Naive B cell (primary cell): ENCODE measurements at places on chromosomes 3 and 15.

DNA sequence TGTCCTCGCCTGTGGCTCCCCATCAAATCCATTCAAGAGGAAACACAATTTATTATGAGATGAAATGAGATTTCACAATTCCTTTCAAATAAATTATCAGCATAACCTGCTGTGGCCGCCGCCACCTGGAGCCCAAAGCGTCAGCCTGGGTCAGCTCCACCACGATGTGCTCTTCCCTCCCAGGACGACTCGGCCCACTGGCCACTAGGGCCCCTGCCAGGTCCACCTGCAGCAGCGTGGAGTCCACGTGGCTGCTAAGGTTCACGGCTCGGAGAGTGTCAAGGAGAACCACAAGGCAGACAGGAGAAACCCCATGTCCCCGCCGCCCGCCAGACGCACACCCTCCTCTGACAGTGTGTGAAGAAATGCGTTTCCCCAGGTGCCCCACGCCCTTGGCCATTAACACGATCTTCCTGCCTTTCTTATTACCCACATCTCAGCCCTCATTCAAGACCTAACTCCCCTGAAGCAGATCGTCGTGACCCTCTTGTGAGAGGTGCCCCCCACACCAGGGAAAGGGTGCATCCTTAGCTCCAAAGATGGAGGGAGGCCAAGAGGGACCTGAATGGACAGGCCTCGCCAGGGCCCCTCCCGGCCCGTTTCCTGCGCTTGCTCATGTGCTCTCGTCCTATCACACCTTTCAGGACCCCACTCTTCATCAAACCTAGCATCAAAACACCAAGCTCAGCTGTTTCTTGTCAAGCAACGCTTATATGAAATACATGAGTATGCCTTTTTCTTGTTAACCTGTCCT is 80.6 kb downstream of the OCA2 start:
- peak overlapping the region; percentile 13 for H3K27ac ChIP-seq
- H3K27me3 ChIP-seq, result no peaks in the 10 kb centered on the region
- H3K36me3 ChIP-seq, result no peaks in the 10 kb centered on the region
- DNase-seq, result no peak
- H3K4me3 ChIP-seq, result no peak overlapping the region

GRCh38 chr3:9409981-9410854 is 12.8 kb downstream of the SETD5 start:
- no peaks in the 10 kb centered on the region for H3K27me3 ChIP-seq
- H3K36me3 ChIP-seq, result peaks cover 7% of the 10 kb centered on the region
- H3K27ac ChIP-seq, result peak overlapping the region; percentile 78
- DNase-seq, result peak; percentile 21
- peak overlapping the region; percentile 45 for H3K4me3 ChIP-seq
- H3K4me1 ChIP-seq, result peaks cover 47% of the 10 kb centered on the region

- peaks cover 4% of the 10 kb centered on the region for H3K27me3 ChIP-seq
- no peak overlapping the region for H3K27ac ChIP-seq
Observed at GRCh38 chr3:30042274-30042859, 564.0 kb upstream of the TGFBR2 start.

GRCh38 chr3:61601831-61602230 is 40.5 kb downstream of the PTPRG start:
- H3K27me3 ChIP-seq, result no peaks in the 10 kb centered on the region
- no peak overlapping the region for H3K4me3 ChIP-seq
- no peaks in the 10 kb centered on the region for H3K4me1 ChIP-seq
- no peaks in the 10 kb centered on the region for H3K36me3 ChIP-seq
- H3K27ac ChIP-seq, result no peak overlapping the region

- H3K27me3 ChIP-seq, result no peaks in the 10 kb centered on the region
- H3K4me3 ChIP-seq, result no peak overlapping the region
- H3K27ac ChIP-seq, result no peak overlapping the region
- DNase-seq, result no peak
- no peaks in the 10 kb centered on the region for H3K4me1 ChIP-seq
- peaks cover 12% of the 10 kb centered on the region for H3K36me3 ChIP-seq
Observed at GRCh38 chr3:52401021-52401420, 43.9 kb downstream of the SEMA3G start.

- no peaks in the 10 kb centered on the region for H3K36me3 ChIP-seq
- no peak overlapping the region for H3K4me3 ChIP-seq
- no peak overlapping the region for H3K27ac ChIP-seq
- DNase-seq, result no peak
- H3K4me1 ChIP-seq, result peaks cover 6% of the 10 kb centered on the region
Observed at GRCh38 chr3:52998771-52999513, 46.9 kb downstream of the SFMBT1 start.

DNA sequence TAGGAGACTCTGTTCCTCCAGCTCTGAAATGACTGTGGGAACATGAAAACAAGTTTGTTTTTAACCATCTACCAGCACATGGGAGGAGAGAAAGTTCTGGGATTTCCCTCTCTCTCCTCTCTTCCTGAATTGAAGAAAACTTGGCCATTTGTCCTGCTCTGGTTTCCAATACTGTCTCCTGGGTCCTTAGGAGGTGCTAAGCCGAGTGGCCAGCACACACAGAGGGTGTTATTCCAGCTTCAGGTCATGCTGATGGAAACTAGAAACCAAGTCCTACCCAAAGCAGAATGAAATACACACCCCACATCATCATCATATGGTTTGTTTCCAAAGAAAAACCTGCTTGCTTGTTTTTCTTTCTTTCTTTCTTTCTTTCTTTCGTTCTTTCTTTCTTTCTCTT is 172.7 kb downstream of the RPLP1 start:
- H3K4me1 ChIP-seq, result no peaks in the 10 kb centered on the region
- H3K27me3 ChIP-seq, result peaks cover 62% of the 10 kb centered on the region
- H3K27ac ChIP-seq, result no peak overlapping the region
- no peaks in the 10 kb centered on the region for H3K36me3 ChIP-seq
- H3K4me3 ChIP-seq, result no peak overlapping the region

GRCh38 chr15:22874256-22874655 is 35.8 kb downstream of the NIPA2 start:
- H3K4me3 ChIP-seq, result no peak overlapping the region
- H3K36me3 ChIP-seq, result no peaks in the 10 kb centered on the region
- DNase-seq, result no peak
- H3K27ac ChIP-seq, result no peak overlapping the region
- peaks cover 3% of the 10 kb centered on the region for H3K4me1 ChIP-seq

DNA sequence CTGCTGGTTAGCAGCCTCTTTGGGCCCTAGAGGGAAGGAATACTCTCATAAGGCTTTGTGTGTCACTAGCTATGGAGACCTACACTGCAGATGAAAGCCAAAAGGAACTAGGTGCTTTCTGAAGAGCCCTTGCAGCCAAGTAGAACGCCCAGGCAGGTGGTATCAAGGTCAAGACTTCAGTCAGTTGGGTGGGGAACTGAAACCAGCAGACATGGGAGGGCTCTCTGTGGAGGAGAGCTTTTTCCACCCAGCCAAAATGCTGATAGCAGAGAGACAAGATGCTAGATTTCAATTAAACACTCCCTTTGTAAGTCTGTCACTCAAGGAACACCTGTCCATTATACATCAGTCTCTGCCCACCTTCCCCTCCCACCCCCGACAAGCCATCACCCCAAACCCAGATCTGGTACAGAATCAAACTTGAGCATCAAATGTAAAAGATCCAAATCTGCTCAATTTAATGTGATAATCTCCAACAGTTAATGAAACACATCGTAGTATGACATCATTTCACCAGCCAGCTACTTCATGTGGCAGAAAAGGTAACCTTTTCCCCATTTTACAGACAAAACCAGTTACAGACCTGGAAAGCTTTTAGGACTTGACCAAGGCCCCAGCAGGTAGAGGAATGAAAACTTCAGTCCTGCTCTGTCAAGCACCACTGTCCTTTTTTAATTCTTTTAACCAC is 14.6 kb downstream of the MRPS25 start:
- peaks cover 41% of the 10 kb centered on the region for H3K4me1 ChIP-seq
- DNase-seq, result peak; percentile 78
- H3K27ac ChIP-seq, result peak overlapping the region; percentile 76

DNA sequence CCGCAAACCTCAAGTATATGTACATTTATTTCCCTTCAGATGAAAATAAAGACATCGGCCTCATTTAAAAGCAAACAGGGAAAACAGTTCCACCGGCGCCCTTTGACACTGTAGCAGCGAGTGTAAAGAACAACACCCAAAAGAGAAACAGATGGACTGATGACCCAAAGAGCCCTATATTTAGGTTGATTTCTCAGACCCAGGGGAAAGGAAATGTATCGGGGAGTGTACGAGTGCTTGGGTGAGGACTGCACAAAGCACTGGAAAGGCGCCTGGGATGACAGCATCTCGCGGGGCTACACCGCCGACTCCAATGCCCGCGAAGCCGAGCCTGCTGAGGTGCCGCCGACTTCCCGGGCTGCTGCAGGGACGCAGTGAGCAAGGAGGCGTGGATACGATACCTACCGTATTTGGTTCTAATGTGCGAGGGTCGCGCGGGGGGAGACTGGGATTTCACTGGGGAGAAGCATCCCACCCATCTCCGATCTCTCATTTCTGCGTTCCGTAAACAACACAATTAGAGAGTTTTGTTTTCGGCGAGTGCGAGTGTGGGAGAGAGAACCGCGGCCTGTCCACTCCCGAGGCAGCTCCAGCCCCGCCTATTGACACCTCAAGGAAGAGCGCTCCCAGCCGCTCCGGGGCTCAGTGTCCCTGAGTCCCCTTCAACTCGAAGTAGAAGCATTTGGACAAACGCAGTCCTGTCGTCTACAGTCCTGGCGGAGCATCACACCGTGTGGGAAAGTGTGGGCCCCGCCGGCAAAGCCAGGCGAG is 2.0 kb downstream of the MECOM start:
- no peak overlapping the region for H3K27ac ChIP-seq
- peak overlapping the region; percentile 88 for H3K4me3 ChIP-seq
- no peaks in the 10 kb centered on the region for H3K36me3 ChIP-seq
- no peak for DNase-seq
- H3K27me3 ChIP-seq, result peaks cover 85% of the 10 kb centered on the region

GRCh38 chr15:38689522-38689921 is 124.9 kb upstream of the RASGRP1 start:
- no peak for DNase-seq
- no peaks in the 10 kb centered on the region for H3K27me3 ChIP-seq
- no peak overlapping the region for H3K4me3 ChIP-seq

DNA sequence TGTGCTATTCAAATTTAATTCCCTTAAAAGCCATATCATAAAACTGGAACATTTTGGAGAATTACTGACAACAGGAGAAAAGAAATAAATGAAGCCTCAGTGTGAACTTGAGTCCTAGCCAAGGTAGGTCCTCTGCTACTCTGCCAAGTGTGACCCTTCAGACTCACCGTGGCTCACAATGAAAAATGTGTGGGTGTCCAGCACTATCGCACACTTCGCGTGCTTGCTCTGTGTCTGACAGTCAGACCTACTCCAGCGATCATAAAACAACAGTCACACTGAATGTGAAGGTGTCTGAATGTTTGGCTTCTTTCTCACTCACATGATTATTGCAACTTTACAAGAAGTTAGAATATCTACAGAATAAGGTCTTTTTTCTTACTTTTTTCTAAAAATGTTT is 65.8 kb upstream of the TRA2B start:
- no peak for DNase-seq
- H3K27ac ChIP-seq, result no peak overlapping the region
- H3K36me3 ChIP-seq, result no peaks in the 10 kb centered on the region

DNA sequence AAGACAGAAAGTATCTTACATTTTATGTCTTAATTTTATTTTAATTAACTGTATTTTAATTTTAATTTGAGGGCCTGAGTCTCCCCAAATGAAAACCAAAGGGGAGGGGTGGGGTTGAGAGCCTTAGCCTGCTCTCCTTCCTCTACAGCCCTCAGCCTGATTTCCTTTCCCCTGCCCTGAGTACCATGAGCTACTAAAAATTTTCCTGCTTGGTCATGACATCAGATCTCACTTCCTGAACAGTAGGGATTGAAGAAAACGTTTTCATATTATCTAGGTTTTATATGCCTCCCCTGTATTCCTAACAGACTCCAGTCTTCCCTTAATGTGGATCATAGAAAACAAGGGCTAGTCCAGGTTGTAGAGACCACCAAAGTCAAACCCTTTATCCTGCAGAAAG is 133.9 kb downstream of the MYLK start:
- DNase-seq, result no peak
- no peaks in the 10 kb centered on the region for H3K27me3 ChIP-seq
- no peak overlapping the region for H3K4me3 ChIP-seq
- H3K27ac ChIP-seq, result no peak overlapping the region

GRCh38 chr3:38129058-38129457 is 7.9 kb downstream of the ACAA1 start:
- H3K27me3 ChIP-seq, result no peaks in the 10 kb centered on the region
- H3K36me3 ChIP-seq, result peaks cover 7% of the 10 kb centered on the region
